Stimulated activated CD4-positive, alpha-beta T cell treated with anti-CD3 and anti-CD28 coated beads, Interleukin-15, amount 100 ng/mL, for 1 hour (primary cell): ENCODE measurements at places on chromosomes 1 and 21.
A peak's percentile ranks its signal among the peaks of the same experiment; 100 is the strongest.

DNA sequence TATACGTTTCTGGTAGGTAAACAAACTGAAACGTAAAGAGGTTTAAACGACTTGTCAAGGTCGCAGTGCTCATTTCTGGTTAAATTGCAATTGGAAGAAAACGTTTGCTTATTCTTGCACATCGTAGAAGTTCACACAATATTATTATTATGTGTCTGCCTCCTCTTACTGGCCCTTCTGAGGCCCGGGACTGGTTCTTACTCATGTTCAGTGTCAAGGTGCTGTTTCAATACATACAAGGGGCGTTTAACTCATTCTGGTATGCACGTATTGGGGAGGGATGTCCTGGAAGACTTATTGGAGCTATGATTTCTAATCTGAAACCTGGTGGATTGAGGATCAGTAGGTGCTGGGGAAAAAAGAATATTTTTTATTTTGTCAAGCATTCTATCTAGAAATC lies 932 bp downstream of the RPF1 start:
- no peak for DNase-seq

- DNase-seq, result no peak
These were observed 22.5 kb downstream of the IQGAP3 start for GRCh38 chr1:156549831-156550230.

DNA sequence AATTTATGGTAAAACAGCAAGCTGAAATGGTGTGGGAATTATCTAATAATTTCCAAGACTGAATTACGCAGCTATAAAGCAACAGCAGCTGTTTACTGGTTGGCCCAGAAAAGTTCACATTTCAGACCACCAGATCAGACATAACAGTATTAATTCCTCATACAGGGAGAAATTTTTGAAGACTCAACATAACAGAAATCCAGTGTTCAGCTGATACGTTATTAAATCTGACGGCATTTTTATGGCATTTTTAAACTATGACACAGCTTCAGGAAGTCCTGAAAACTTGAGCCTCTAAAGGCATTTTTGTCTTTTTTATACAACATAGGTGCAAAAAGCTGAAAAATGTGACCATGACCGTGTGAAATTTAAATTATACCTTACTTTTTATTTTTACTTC lies 91.2 kb downstream of the APP start:
- DNase-seq, result no peak

GRCh38 chr1:30014031-30014430 lies 709.4 kb downstream of the MATN1 start:
- no peak for DNase-seq

GRCh38 chr21:42234464-42235241 lies 15.7 kb downstream of the ABCG1 start:
- peak; percentile 60 for DNase-seq

DNA sequence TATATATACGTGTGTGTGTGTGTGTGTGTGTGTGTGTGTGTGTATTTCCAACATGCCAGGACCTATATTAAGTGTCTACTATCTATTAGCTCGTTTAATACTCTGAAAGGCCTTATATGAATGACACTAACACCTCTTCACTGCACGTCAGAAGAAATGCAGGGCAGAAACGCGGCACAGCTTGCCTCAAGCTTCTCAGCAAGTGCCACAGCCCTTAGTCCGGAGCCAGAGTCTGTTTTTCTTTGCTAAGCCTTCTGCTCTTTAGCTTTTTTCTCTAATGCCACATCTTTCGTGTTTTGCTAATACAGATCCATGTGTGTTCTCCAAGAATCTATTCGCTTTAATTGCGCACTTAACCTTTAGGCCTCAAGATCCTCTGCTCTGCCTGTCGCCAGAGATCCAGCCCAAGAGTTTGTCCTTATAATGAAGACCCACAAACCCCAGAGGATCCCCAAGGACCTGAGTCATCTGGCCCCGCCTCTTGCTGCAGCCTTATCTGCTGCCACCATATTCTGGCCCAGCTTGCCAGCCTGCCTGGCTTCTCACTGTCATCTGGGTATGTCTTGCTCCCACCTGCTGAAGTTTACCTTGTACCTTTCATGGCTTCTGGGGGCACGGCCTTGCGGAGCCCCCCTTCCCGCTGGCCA lies 2.0 kb upstream of the TRIM58 start:
- DNase-seq, result no peak

- no peak for DNase-seq
These were observed 27.2 kb downstream of the SYT6 start for GRCh38 chr1:114126261-114127095.

- DNase-seq, result no peak
These were observed 46.5 kb upstream of the C8B start for GRCh38 chr1:57012315-57012714.

GRCh38 chr1:102588536-102588935 lies 519.8 kb downstream of the COL11A1 start:
- DNase-seq, result no peak

DNA sequence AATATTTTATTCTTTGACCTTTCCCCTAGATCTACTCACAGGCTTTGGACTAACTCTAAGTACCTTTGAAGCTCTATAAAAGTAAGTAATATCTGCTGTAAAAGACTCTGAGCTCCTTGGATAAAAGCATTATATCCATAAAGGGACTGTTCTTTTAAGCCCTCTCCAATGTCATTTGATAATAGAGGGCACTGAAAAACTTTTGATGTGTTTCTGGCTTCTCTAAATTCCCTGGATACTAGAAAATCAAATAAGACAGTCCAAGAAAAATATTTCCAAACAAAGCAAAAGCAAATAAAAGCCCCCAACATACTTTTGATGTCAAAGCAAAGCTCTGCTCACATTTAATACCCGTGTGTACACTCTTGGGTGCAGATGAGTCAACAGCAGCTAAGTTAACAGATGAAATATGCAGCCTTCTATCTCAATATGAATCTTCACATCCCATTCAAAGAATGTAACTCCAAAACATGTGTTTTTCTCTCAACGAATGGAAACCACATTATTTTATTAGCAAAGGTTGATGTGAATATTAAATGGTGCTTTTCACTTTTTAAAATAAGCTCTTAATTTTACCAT lies 230.3 kb downstream of the CENPF start:
- no peak for DNase-seq

GRCh38 chr1:97270508-97271307 lies 549.1 kb downstream of the PTBP2 start:
- DNase-seq, result no peak

DNA sequence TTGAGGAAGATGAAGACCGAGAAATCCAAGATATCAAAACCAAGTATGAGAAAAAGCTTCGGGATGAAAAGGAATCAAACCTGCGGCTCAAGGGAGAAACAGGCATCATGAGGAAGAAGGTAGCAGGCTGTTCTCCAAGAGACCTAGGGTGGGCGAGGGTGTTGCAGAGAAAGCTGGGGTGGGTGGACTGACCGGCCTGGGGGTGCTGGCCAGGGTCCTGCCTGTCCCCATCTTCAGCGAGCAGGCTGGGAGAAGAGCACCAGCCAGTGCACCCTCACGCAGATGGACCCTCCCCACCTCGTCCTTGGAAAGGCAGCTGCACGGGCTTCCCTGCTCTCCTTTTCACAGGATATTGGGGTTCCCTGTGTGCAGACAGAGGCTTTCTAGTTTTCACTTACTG lies 46.9 kb upstream of the TMEM125 start:
- DNase-seq, result no peak

DNA sequence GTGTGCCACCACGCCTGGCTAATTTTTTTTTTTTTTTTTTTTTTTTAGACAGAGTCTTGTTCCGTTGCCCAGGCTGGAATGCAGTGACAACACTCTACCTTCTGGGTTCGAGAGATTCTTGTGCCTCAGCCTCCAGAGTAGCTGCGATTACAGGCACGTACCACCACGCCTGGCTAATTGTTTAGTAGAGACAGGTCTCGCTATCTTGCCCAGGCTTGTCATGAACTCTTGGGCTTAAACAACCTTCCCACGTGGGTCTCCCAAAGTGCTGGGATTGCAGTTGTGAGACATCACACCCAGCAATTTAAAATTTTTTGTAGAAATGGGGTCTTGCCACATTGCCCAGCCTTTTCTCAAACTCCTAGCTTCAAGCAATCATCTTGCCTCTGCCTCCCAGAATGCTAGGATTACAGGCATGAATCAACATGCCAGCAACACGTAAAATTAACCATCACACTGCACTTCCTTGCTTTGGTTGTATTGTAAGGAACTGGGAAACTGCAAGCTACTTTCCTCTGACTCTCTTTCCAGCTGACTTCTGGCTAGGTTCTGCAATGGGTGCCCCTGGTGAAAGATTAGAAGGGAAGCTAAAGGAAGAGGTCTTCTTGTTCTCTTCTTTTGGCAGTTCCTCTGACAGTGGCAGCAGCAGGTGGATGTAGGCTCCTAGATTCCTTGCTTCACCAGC lies 13.9 kb upstream of the IL6R start:
- no peak for DNase-seq

DNA sequence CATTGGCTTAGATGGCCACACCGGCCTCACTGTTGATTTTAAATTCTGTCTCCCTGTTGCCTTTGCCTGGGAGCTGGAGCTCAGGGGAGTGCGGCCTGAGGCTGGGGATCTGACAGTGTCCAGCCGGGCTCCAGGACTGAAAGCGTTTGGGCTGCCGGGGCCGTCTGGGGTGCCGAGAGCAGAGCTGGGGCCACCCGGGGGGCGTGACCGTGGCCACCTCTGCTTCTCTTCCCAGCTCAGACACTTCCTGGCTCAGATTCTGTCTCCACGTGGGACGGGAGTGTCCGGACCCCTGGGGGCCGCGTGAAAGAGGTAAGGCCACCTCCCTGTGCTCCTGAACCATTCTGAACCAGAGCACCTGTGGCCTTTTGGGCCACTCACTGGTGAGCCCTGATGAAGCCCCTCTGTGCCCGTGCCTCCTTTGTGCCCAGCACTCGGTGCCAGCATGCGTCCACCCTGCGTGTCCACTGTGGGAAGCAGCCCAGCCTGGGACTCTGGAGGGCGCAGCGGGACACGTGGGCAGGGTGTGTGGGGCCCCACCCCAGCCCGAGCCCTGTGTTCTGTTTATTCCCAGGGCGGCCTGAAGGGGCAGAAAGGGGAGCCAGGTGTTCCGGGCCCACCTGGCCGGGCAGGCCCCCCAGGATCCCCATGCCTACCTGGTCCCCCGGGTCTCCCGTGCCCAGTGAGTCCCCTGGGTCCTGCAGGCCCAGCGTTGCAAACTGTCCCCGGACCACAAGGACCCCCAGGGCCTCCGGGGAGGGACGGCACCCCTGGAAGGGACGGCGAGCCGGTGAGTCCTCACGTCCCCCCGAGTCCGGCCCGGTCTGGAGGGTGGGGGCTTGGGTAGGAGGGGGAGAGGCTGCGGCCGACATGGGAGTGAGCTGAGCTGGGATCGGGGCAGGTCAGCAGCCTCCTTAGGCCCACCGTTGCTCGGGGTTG lies 64.8 kb downstream of the SLC19A1 start:
- no peak for DNase-seq

DNA sequence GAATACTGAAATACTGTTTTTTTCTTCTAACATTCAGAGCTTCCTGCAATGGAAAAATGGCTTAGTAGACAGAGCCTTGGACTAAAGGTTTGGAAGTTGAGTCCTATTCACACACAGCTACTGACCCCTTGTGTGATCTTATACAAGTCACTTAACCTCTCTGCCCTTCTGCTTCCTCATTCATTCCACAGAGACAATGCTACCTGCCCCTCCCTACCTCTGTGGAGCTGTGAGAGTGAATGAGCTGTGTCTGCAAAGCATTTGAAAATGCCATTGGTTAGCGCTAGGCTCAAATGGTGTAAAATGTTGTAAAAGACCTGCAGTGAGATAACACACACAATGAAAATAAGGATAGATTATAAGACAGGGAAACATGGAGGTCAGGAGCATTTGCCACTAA lies 214.4 kb downstream of the BARHL2 start:
- DNase-seq, result no peak

DNA sequence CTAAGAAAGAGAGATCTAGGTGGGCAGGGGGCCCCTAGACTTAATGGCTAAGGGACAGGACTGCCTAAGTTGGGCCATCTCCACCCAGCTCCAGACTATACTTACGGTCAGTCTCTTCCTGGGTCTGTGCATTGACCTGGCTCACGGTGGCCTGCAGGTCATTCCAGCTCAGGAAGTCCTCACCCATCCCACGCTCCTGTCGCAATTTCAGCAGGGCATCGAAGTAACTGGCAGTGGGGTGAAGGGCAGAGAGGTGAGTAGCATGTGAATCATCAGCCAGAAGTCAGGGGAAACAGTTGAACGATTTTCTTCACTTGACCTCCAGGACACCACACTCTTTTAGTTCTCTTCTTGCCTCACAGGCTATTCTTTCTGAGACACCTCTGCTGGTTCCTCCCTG lies 20.5 kb downstream of the IQGAP3 start:
- no peak for DNase-seq

- DNase-seq, result no peak
These were observed 520 bp downstream of the TMEM201 start for GRCh38 chr1:9589144-9589718.

GRCh38 chr1:52574594-52574993 lies 21.7 kb upstream of the TUT4 start:
- DNase-seq, result no peak

DNA sequence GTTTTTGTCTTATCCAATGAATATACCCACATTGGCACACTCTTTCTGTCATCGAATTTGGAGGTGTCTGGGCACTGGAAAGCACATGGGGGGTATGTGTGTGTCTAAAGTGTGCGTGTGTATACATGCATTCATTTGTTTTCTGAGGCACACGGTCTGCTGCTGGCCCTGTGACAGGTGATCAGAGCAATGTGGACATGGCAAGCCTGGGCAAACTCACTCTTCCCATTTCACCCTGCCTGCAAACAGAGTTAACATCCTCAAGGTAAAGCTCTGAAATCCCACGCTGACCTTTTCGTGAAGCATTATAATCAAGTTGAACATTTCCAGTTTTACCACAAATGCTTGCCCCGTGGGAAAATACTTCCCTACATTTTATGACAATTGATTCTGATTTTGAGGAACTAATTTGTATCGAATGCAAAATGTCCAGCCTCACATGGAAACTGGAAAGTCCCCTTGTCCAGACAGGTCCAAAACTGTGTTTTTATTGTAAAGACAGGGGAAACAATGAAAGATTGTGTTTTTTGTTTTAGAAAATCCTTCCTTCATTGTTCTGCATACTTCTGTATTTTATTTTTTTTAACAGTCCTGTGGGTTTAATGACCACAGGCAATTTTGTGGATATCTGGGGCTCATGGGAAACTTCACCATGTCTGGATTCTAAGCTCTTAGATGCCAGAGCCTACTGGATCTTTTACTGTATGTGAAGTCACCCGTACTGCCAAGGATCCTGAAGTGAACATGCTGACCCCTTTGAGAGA lies 160.9 kb downstream of the PBX1 start:
- DNase-seq, result no peak

- no peak for DNase-seq
These were observed 76.8 kb upstream of the IVNS1ABP start for GRCh38 chr1:185393815-185394214.
